ENCODE measurements at places on chromosomes 5 and 9. TPM values are rescaled to one million over a fixed set of nuclear protein-coding genes. Genes with fewer than 3 reads are reported as not detected.
A peak's percentile ranks its signal among the peaks of the same experiment; 100 is the strongest.

The PTGES gene
- 2.4 TPM for total RNA-seq

The TUSC1 gene
- not detected for total RNA-seq

DNA sequence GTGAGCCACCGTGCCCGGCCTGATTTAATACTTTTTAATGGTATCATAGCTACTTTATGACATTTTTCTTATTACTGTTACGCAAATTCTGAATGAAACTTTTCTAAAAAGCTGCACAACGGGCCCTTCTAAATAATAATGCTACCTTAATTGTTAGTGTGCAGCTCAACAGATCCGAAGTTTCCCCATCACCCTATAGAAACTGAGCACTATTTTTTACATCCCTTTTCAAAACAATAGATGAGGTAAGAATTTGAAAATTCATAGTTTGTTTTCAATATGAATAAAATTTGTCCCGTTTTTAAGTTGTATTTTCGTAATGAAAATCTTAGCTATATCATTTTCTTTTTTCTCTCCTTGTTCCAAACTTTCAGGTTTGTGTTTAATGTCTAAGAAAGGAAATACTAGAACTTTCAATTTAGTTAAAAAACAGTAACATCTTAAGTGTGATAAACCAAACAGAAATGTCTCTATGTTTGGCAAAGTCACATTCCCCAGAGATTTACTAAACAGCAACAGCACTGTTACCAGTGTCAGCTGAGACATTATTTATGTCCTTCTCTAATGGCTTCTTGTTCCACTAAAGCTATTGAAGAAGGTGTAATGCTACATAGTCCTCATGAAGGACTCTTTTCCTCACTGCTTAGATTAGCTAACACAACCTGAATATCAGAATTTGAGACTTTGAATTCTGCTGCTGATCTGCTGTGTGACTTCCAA is 22.9 kb downstream of the KIF2A start:
- no peak for DNase-seq

The LCN12 gene
- total RNA-seq = 2.1 TPM

- DNase-seq = no peak
Measured at GRCh38 chr5:98415663-98416062, 357.8 kb upstream of the RGMB start.

- DNase-seq = no peak
Measured at GRCh38 chr9:135906291-135907005, 898 bp downstream of the CAMSAP1 start.

- DNase-seq = no peak
Measured at GRCh38 chr9:88628114-88628513, 93.1 kb downstream of the NXNL2 start.

GRCh38 chr9:20319241-20319640 is 303.1 kb downstream of the MLLT3 start:
- no peak for DNase-seq

DNA sequence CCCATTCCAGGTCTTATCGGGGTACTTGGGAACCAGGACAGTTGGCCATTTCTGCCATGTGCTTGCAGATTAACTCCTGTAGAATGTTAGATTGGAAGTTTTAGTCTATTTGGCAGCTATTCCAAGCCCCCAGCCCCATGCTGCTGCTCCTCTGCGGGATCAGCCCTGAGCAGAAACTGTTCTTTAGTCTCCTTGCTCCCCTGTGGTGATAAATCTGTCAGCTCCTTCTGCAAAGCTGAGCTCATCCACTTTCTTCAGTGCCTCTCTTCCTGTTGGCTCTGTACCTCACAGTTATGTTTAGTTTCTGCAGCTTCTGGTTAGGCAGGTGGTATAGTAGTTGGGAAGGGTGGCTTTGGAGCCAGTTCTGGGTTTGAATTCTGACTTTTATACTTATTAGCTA is 170.4 kb downstream of the GRIA1 start:
- DNase-seq = no peak

DNA sequence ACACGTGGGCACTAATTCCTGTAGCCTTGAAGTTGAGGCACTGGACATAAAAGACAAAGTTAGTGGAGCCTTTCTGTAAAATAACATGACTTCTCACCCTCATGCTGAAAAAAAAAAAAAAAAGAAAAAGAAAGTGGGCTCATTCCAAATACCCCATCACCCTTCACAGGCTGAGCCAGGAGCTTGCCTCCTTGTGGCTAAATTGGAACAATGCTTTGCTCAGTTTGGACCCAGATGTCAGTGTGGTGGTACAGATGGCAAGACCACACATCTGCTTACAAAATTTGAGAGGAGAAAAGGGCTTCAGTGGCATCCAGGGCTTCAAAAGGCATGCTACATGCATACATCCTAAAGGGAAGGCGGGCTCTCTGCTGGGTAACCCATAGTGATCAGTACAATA is 342.8 kb downstream of the EBF1 start:
- peak; percentile 36 for DNase-seq

DNA sequence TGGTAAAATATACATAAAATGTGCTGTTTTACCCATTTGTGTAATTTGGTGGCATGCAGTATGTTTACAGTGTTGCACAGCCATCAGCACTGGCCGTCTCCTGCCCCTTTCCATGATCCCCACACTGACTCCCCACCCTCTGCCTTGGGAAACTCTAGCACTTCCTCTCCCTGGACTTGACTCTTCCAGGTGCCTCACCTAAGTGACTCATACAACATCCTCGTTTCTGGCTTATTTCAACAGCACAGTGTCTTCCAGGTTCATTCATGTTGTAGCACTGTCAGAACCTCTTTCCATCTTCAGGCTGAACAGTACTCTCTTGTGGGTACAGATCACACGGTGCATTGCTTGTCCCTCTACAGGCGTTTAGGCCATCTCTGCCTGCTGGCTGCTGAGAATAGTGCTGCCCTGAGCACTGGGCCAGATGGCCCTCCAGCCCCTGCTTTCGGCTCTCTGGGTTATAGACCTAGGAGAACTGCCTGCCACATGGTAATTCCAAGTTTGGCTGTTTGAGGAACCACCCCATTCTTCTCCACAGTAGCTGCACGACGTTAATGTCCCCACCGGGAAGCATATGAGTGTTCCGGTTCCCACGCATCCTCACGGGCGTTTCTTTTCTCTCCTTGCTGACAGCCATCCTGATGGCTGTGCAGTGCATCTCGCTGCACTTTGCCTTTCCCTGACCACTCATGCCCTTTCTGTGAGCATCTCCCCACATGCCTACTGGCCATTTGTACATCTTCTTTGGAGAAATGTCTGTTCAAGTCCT is 211.8 kb downstream of the FANCC start:
- no peak for DNase-seq

DNA sequence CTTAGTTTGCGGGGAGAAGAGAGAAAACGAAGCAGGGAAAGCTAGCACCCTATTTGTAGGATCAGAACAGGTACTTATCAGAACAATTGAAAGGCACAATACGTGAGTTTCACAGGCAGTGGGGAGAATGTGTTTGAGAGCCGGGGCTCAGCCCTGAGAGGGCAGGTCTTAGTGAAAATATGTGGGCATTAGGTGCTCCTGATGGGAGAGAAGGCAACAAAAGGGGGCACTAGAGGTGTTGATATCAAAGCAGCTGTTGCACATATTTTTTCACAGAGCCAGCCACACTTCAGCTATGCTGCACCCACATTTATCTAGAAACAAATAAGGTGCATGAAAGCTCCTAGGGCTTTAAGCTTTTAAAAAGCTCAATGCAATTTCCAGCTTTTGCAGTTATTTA is 99.7 kb upstream of the MAN2A1 start:
- DNase-seq = no peak

The OR1Q1 gene
- not detected for total RNA-seq

GRCh38 chr5:98454407-98454806 is 319.1 kb upstream of the RGMB start:
- DNase-seq = no peak
